ENCODE measurements at places on chromosomes 16 and 17.

DNA sequence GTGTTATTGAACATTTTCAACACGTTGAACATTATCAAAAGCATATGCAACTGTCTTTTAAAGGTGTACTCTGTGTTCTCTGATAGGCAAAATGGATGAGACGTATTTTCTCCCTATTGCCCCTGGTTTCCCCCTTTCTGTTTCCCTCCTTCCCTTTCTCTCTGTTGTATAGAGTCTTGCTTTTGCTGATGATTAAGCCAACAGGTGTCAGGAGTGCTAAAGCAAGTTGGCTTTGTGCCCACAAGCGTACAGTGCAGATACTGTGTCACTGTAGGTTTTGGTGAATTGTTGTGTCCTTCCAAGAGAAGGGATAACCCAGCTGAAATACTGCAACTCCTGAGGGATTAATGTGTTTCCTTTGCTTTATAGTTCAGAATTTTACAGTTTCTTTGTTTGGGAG lies 74.4 kb downstream of the COX10 start:
- DNase-seq, result peak; percentile 33

- no peak for DNase-seq
Measured at GRCh38 chr17:29344201-29344856, 45.8 kb upstream of the TAOK1 start.

- no peak for DNase-seq
Measured at GRCh38 chr17:50845240-50846147, 10.1 kb downstream of the WFIKKN2 start.

DNA sequence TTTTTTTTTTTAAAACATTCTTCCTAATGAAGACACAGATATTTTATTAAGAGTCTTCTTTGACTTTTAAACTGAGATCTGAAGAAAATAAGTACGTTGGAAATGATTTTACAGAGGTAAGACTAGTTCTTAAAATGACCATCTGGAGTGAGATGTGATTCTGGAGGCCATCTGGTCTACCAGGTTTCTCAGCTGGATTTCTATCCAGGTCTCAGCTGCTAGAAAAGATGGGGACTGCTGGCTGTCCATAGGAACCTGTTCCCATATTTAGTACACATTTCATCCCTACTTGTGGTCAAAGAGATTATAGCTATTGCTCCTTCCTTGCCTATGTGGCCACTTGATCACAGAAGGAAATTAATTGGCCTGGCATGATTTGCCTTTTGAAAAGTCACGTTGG lies 12.2 kb downstream of the PMFBP1 start:
- no peak for DNase-seq

- DNase-seq, result no peak
Measured at GRCh38 chr17:81453712-81454111, 58.5 kb downstream of the BAHCC1 start.

GRCh38 chr16:1471569-1472194 lies 3.1 kb downstream of the CLCN7 start:
- no peak for DNase-seq

DNA sequence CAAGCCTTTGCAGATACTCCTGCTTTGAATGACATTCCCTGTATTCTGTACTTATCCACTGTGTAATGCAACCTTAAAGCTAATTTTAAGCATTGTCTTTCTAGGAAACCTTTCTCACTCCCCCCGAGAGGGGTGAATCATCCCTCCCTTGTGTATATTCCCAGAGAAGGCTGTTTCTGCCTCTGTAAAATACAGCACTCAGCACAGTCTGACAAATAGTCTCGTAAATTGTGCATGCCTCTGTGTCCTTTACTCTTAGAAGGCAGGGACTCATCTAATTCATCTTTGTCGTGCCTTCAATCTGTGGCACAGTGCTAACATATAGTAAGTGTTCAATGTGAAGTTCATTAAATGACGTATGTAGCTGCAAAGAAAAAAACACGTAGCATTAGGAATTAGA lies 200.7 kb downstream of the CA10 start:
- no peak for DNase-seq
